ENCODE measurements at places on chromosomes 7 and 10. TPM values are rescaled to one million over a fixed set of nuclear protein-coding genes. Genes with fewer than 3 reads are reported as not detected.

The GHRHR gene
- not detected for total RNA-seq

- no peak for DNase-seq
Measured at GRCh38 chr10:8449909-8450308, 395.4 kb downstream of the GATA3 start.

DNA sequence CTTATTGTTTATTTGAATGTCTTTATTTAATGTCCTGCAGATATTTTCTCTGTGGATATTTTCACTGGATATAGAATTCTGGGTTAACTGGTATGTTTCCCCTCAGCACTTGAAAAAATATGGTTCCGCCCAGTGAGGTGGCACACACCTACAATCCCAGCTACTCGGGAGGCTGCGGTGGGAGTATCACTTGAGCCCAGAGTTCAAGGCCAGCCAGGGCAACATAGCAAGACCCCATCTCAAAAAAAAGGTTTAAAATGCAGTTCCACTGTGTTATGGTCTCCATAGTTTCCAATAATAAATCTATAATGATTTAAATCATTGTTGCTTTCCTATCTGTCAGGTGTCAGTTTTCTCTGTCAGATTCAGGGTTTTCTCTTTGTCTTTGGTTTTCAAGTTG lies 165.5 kb upstream of the STK17A start:
- DNase-seq = no peak

DNA sequence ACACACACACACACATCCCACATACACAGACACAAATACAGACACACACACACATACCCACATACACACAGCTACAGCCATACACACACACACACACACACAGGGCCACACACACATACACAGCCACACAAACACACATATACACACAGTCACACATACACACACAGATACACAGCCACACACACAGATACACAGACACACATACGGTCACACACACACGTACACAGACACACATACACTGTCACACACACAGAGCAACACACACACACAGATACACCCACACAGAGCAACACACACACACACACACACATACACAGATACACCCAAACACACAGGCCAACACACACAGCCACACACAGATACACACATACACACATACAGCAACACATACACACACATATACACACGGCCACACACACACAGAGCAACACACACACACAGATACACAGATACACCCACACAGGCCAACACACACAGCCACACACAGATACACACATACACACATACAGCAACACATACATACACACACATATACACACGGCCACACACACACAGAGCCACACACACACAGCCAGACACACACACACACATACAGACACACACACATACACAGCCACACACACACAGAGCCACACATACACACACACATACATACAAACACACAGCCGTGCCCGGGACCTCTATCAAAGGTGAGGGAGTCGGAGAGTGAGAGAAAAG lies 22.3 kb downstream of the KCP start:
- no peak for DNase-seq

GRCh38 chr10:80612261-80612660 lies 74.6 kb downstream of the SH2D4B start:
- DNase-seq = no peak

DNA sequence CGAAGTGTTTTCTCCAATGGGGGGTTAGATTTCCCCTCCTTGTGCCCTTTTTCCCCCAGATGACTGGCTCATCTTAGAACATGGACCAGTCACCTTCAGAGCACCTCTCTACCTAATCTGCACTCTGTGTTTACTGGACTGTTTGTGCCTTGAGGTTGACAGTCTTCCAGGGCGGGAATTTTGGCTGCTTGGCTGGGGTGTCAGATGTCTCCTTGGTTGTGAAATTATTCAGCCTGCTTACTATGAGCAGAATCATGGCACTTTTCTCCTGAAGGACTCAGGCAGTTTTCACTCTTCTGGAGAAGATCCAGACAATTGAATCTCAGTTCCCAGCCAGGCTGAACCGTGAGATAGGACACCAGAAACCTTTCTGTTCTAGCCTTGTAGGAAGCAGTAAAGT lies 60.3 kb upstream of the NFKB2 start:
- DNase-seq = peak; percentile 43

The PRSS37 gene
- not detected for total RNA-seq

GRCh38 chr10:61931620-61932332 lies 30.3 kb downstream of the ARID5B start:
- DNase-seq = no peak

GRCh38 chr10:21529032-21529910 lies 3.8 kb upstream of the SKIDA1 start:
- DNase-seq = peak; percentile 73

The PSD gene
- 0.10 TPM for total RNA-seq

- peak; percentile 28 for DNase-seq
Measured at GRCh38 chr7:78224923-78225322, 426.4 kb downstream of the PHTF2 start.

The HTR5A gene
- not detected for total RNA-seq

DNA sequence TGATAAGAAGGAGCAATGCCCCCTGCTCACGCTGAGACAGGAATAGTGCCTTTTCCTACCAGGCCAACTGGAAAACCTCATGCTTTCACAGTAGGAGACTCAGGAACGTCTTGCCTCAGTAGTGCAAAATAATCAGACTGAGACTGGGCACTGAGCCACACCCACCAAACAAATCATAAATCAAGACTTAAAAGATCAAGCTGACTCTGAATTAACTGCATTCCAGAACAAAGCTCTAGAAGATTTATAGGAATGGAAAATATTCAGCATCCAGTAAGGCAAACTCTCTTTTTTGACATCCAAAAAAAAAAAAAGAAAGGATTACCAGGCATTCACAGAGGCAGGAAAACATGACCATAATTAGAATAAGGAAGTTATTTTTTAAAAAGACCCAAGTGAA lies 30.5 kb upstream of the SLC18A3 start:
- no peak for DNase-seq

GRCh38 chr10:133140417-133141143 lies 19.4 kb upstream of the KNDC1 start:
- no peak for DNase-seq

The RNF133 gene
- not detected for total RNA-seq

The OR13A1 gene
- not detected for total RNA-seq

- DNase-seq = no peak
Measured at GRCh38 chr10:124830445-124830844, 28.8 kb downstream of the ABRAXAS2 start.

- DNase-seq = no peak
Measured at GRCh38 chr7:116933465-116933864, 19.8 kb upstream of the ST7 start.

The OR2A42 gene
- total RNA-seq = not detected

The C7orf57 gene
- 0.83 TPM for total RNA-seq

- DNase-seq = no peak
Measured at GRCh38 chr10:48904861-48905260, 34.8 kb downstream of the LRRC18 start.

DNA sequence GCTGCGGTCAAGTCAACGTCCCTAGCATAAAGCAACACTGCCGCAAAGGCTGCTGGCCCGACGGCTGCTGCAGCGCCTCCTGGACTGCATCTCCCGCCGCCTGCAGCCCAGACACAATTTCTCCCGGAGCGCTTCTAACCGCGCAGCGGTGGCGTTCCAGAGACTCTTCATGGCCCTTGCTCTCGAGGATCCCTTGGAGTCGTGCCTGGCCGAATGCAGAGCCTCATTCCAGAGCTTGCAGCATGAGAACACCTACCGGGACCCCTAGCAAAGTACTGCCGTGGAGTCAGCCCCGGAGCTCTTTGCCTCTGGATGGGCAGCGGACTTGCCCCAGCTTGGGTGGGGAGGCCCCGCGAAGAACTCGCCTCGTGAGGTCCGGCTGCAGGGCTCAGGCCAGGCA lies 79.7 kb upstream of the ZNF32 start:
- no peak for DNase-seq
